ENCODE measurements at places on chromosomes 1 and 21. TPM values are rescaled to one million over a fixed set of nuclear protein-coding genes. Genes with fewer than 3 reads are reported as not detected.

Gene RIT1
- total RNA-seq = 28.1 TPM

Gene RGS1
- total RNA-seq = not detected

Gene FCAMR
- total RNA-seq = not detected

Gene RNU5D-1
- not detected for total RNA-seq

Gene PCP4
- not detected for total RNA-seq

Gene RCSD1
- 1.4 TPM for total RNA-seq

Gene CELA3A
- total RNA-seq = 5.9 TPM

Gene PIGR
- total RNA-seq = 1.4 TPM

Gene C1QA
- total RNA-seq = 0.41 TPM

Data from Panc1 (cell line).